ELF-1 (cell line): ENCODE measurements at places on chromosomes 2 and 18.

GRCh38 chr18:63528863-63529492 lies 13.2 kb upstream of the SERPINB12 start:
- no peak for DNase-seq

DNA sequence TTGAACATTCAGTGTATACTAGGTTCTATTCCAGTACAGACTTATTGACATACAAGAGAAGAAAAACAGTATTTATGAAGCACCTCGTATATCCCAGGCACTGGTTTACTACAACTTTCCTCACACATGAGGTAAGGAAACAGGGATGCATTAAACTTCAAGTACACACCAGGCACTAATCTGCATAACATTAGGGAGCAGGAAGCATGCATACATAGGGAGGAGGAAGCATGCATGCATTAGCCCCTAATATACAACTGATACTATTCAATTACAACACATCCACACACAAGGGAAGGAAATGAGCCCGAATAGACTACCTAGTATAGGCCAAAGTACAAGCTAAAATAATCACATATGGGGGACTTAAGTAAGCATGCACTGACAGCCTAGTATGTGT lies 525.3 kb downstream of the SUCLG1 start:
- no peak for DNase-seq

DNA sequence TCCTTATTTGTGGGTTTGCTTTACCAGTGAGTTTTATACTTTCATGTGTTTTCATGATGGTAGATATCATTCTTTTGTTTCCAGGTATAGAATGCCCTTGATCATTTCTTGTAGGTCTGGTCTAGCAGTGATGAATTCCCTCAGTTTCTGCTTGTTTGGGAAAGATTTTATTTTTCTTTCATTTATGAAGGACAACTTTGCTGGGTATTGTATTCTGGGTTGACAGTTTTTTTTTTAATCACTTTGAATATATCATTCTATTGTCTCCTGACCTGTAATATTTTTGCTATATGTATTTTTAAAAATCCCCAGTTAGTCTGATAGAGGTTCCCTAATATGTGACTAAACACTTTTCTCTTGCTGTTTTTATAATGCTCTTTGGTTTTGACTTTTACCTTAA lies 58.3 kb upstream of the GALNT3 start:
- no peak for DNase-seq

GRCh38 chr18:63890950-63891304 lies 3.4 kb downstream of the SERPINB2 start:
- DNase-seq, result no peak

DNA sequence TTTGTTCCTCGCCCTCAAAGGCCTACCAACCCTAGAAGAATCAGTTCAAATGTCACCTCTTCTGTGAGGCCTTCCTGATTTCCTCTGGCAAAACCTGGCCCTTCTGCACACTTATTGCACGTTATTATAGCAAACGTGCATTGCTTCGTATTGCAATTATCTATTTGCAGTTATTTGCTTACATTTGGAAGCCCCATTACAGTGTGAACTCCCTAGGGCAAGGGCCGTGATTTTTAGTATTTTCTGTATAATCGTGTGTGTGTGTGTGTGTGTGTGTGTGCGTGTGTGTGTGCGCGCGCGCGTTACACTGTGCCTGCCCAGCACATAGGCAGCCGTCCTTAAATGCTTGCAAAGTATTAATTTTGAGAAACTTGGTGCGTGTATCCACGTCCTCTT lies 460 bp upstream of the SEMA4F start:
- DNase-seq, result no peak

- DNase-seq, result no peak
Measured at GRCh38 chr2:215758691-215759090, 254.7 kb downstream of the MREG start.

- no peak for DNase-seq
Measured at GRCh38 chr2:105815401-105815800, 70.7 kb downstream of the NCK2 start.

DNA sequence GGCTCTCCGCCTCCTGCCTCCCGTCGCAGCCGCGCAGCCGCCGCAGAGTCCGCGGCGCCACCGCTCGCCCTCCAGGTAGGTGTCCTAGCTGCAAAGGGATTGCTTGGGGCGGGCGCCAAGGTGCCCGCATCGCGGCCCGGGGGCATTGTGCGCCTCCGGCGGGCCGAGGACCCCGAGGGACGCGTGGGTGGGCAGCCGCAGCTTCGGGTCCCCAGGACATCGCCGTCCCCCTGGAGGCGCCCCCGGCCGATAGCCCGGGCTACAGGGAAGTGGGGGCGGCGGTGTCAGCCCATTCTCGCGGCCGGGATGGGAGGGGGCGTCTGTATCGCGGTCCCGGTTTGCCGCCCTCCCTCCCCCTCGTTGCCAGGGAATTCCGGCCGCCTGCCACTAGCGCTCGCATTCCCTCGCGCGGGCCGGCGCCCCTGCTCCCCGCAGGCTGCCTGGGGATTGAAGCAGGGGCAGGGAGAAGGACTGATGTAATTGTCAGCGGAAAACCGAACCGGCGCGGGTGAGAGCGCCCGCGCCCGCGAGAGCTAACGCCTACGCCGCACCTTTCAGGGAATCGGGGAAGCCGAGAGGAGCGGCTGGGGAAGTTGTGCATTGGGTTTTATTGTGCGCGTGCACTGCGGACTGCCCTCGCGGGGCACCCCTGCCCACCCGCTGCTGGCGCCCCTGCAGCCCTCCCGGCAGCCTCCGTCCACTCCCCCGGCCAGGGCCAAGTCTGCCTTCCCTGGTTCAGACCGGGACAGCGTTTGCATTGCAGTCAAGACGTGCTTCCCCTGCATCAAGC lies 483 bp downstream of the OSBPL6 start:
- DNase-seq, result peak; percentile 69

GRCh38 chr18:49847524-49847923 lies 34.2 kb upstream of the ACAA2 start:
- no peak for DNase-seq

DNA sequence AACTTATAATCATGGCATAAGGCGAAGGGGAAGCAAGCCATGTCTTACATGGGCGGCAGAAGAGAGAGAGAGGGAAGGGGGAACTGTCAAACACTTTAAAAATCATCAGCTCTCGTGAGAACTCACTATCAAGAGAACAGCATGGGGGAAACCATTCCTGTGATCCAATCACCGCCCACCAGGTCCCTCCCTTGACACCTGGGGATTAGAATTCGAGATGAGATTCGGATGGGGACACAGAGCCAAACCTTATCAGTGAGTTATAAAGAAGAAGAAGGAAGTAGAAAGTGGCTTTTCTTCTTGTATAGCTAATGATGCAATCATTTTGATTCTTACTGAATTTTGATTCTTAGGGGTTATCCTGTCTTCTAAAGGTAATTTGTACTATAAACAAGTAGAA lies 51.4 kb downstream of the SMCHD1 start:
- no peak for DNase-seq

DNA sequence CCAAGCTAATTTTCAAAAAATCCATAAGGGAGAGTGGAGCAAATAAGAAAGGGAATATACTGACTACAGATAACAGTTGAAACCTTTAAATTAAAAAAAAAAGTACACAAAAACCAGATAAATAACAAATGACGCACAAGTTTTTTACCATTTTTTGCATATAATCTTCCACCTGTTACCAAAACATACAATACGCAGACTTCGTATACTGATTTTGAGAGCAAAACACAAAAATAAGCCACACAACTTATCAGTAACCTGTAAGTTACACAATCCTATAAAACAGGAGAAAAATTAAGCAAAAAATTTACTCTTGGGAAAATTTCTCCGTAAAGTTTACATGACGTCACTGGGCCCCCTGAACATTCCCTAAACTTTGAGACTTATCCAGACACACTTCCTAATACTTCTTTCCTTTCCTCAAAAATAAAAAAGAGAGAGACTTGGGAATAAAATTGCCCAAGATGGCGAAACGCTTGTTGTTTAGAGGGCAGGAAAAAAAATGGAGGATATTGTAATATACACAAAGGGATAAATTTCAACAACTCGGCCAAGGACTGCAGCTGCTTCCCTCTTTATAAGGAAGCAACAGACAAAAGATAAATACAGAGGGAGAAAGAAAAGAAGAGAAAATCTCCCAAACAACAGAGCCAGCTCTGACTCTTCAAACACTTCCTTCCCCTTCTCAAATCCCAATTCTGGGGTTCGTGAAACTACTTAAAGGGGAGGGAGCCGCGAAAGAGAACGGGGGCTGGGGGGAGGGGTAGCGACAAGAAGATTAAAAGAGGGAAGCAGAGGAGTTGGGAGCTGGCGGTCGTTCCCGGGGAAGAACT lies 1.6 kb downstream of the BAZ2B start:
- no peak for DNase-seq

DNA sequence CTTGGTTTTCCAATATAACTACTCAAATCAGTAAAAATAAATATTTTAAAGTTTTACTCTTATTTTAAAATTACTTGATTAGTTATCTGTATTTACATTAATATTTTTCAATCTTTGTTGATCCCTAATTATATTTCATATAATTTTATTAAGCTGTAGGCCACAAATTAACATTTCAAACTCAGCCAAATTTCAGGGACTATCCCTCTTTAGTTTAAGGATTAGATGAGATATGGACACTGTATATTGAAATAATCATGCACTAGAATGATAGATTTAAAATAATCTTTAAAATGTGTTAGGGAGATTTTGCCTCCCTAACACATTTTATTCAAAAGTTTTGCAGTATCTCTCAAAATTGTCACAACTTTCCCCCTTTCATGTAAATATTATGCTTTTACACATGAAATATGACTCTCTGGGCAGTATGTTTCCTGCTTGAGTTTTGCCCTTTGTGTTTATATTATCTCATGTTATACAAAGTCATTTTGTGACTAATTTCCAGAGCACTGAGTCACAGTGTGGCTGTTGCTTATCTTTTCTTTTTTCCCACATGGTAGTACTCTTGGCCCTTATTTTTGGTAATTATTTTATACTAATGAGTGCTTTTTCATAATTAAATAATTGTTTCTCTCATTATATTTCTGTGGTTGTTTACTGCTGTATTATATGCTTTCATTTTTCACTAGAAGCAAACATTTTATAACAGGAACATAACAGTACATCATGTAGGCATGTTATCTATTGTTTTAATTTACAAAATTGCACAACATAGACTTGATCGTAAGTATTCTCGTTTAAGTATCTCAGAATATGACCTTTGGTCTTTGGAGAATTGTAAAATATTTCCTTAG lies 1.2 kb downstream of the TFPI start:
- DNase-seq, result no peak

- no peak for DNase-seq
Measured at GRCh38 chr2:73870084-73870483, 22.7 kb upstream of the ACTG2 start.

DNA sequence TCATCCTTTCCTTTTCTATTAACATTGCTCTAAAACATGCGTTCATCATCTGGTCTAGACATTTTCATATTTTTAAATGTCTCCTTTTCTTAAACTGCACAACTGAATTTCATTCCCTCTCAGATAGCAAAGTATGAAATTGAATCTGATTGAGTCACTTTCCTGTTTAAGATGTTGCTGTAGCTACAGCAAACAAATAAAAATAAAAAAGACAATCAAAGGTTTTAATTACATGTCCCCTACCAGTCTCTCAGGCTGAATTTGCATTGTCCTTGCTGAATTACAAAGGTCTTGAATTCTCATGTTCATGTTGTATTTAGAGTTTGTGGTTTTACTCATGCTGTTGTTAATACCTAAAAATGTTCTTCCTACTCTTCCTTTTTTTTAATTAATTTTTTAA lies 537.9 kb upstream of the LRATD1 start:
- DNase-seq, result no peak

- no peak for DNase-seq
Measured at GRCh38 chr18:42475157-42475556, 520.1 kb downstream of the PIK3C3 start.

- DNase-seq, result peak; percentile 90
Measured at GRCh38 chr18:11149441-11150270, at the start of gene PIEZO2. Gene PIEZO2, minus strand, starts transcription at chr18:11149569. Its CDS starts 981 bp downstream, at chr18:11148588.

- DNase-seq, result no peak
Measured at GRCh38 chr2:220365023-220365422, 737.6 kb downstream of the SLC4A3 start.
